ENCODE measurements at places on chromosomes 16 and 17.
A peak's percentile ranks its signal among the peaks of the same experiment; 100 is the strongest.

- DNase-seq, result peak; percentile 29
Observed at GRCh38 chr17:52064791-52065211, 93.7 kb downstream of the CA10 start.

DNA sequence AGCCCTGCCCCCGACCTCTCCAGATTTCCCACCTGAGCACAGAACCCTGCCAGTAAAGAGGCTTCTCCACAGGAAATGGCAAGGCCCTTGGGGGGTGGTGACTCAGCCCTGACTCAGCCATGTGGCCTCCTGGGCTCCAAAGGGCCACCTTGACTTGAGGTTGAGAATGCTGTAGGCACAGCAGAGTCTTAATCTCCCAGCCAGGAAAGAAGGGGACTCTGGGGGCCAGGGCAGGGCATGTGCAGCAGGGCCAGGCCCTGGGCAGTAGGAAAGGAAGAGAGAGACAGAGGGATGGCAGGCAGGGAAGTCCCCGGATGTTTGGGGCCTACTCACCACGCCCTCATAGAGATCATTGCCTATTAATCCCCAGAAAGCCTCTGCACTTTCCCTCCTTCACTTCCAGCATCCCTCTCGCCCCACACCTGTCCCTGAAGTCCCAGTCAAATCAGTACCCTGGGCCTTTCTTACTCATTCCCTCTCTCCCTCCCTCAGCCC lies 4.8 kb upstream of the ITGA3 start:
- DNase-seq, result peak; percentile 40

- DNase-seq, result no peak
Observed at GRCh38 chr17:1002412-1002753, 5.5 kb downstream of the TIMM22 start.

GRCh38 chr16:46687486-46687885 lies 1.5 kb downstream of the VPS35 start:
- DNase-seq, result no peak

DNA sequence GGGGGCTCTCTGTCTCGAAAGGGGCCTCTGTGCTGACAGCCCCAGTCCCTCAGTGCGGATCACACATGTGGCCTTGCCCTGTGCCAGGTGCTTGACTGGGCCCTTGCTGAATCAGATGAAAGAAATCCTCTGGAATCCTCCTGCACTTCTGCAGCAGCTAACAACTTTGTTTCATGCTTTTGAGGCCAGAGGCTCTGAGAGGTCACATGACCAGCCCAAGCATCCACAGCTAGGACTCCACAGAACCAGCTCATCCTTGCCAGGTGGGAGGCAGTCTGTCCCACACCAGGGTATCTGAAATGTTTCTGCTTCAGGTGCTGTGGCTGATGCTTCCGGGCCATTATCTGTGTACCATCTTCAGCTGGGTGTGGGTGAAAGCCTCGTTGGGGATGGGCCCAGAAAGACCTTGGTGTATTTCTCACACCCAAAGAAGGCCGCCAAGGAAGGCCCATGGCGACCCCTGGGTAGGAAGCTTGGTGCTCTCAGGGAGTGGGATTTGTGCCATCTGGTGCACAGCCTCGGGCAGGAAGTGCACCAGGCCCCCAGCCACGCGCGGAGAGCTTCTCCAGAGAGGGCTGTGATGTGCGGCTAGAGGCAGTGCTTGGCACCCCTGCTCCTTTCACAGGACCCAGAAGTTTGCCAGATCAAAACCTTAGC lies 143.8 kb downstream of the CLEC16A start:
- no peak for DNase-seq

GRCh38 chr17:46831573-46832330 lies 13.3 kb upstream of the WNT3 start:
- no peak for DNase-seq

DNA sequence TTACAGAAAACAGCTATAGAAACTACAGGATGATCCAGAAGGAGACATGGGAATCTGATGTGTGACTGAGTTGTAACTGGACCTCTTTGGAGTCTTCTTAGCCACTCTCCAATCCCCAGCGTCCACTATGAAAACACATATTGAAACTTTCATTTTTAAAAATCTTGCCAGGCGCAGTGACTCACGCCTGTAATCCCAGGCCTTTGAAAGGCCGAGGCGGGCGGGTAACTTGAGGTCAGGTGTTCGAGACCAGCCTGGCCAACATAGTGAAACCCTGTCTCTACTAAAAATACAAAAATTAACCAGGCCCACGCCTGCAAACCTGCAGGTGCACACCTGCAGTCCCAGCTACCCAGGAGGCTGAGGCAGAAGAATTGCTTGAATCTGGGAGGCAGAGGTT lies 53.3 kb downstream of the HIC1 start:
- no peak for DNase-seq

- no peak for DNase-seq
Observed at GRCh38 chr16:82542714-82543113, 84.1 kb upstream of the CDH13 start.

- DNase-seq, result no peak
Observed at GRCh38 chr17:82866590-82867191, 26.9 kb upstream of the ZNF750 start.

GRCh38 chr16:17970816-17971331 lies 365.7 kb downstream of the NPIPA8 start:
- no peak for DNase-seq

GRCh38 chr17:11925262-11926021 lies 71.8 kb downstream of the ZNF18 start:
- no peak for DNase-seq

GRCh38 chr16:50684823-50685461 lies 3.8 kb upstream of the SNX20 start:
- no peak for DNase-seq

DNA sequence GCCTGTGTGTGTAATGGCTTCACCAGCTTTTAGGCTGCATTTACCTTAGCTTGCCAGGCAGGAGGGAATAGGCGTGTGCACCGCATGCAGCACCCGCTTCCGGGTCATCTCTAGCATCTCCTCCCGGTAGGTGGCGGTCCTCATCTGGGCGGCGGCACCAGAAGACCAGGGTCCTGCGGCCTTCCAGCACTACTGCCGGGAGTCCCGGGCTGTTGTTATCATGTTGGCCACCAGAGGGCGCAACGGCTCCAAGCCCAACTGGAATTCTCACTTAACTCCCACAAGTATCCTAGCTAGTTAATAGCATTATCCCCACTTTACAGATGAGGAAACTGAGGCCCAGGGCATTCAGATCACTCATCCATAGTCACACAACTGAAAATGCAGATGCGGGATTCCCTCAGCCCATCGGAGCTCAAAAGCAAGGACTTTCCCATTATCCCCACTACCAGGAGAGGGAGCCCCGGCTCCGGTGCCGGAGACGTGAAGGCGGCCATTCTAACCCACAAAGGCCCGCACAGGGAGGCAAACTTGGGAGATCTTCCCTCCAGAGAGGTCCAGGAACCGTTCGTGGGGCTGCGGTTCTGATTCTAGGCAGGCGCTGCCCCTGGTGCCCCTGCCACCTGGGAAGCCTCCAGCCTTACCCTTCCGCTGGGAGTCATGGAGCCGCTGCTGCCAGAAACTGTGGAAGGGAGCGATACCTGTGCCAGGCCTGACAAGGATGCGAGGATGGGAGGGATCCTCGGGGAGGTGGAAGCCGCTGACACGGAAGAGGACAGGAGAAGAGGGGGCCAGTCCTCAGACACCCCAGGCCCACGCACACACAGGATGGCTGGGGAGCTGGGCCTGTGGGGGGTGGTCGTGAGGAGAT lies 23.9 kb downstream of the LGALS9 start:
- peak; percentile 26 for DNase-seq

GRCh38 chr16:828891-829290 lies 28.4 kb upstream of the GNG13 start:
- DNase-seq, result no peak

DNA sequence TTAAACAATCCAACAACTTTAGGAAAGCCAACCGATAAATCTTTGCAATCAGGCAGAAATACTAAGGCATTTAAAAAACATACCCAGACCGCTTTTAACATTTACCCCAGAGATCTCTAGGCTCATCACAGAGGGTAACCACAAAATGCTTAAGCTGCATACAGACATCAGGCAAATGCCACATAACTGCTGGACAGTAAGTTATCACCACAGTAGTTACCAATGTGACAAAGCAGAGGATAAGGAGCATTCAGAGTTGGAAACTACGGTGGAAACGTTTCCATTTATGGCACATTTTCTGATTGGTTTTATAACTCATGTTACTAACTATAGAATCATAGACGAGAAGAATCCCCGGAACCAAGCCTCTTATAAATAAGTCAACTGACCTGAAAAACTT lies 77.5 kb downstream of the KANSL1 start:
- no peak for DNase-seq

DNA sequence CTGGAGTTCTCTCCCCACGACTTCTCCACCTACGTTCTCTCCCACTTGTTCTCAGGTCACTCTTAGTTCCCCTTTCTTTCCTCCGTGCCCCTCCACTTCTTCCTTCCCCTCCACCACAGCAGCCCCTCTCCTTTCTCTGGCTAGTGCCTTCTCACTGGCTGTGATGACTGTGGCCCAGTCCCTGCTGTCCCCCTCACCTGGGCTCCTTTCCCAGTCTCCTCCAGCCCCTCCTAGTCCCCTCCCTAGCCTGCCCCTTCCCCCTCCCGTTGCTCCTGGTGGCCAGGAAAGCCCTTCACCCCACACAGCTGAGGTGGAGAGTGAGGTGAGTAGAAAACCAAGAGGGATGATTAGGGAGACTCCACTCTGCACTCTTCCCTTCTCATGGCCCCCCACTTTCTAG lies 3.4 kb downstream of the COA3 start:
- DNase-seq, result no peak

- DNase-seq, result no peak
Observed at GRCh38 chr17:46043606-46044005, 44.6 kb downstream of the STH start.

- DNase-seq, result no peak
Observed at GRCh38 chr16:85978291-85978775, 79.4 kb downstream of the IRF8 start.

DNA sequence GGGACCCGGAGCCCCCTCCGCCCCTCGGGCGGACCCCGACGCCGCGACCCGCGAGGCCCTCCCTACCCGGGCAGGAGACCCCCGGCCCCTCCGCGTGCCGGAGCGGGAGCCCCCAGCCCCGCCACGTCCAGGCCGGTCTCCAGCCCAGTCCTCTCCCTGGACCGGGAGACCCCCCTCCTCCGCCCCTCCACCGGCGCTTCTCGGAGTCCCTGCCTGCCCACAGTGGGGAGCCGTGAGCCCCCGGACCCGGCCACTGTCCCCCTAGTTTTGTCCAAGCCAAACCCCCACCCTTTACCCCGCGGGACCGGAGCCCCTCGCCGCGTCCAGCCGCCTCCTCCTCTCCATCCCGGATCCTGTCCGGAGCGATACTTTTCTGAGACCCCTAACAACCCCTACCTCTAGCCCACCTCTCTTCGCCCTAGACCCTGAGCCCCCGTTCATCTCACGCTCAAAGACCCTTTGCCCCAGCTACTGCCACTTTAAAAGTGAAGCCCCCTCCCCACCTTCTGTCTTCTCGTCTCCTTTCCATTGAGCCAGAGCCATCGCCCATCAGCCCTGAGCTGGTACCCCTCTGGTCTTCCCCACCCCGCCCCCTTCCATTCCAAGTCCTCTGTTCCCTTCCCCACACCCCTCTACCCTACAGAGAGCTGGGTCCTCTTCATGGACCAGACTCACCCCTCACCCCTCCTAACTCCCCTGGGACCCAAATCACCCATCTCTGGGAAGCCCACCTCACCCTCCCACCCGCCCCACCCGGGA lies 1.0 kb downstream of the NECAB2 start:
- DNase-seq, result no peak

DNA sequence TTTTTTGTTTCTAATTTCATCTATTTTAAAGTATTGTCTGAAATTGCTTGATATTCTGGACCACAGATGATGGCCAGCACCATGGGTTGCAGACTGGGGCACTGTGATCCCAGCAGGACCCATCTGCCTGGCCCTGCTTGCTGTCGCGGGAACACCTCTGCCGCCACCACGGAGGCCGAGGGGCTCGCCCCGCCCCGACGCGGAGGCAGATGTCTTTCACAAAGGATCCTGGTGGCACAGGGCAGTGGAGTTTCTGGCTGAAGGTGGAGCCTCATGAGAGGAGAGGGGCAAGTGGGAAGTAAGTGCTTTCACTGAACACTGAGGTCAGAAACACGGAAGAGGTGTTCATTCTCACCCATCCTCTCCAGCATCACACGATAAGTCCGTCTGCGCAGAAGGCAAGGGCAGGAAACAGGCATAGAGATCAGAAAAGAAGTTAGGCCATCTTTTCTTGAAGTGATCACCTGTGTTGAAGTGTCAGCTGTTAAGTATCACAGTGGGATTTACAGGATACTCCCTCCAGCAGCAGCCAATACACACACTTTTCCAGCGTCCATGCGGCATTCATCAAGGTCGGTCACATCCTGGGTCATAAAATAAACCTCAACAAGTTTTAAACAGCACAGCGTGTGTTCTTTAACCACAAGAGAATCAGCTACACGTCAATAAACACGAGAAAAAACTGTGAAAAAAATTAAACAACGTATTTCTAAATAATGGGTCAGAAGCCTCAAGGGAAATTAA lies 194.5 kb downstream of the RPTOR start:
- no peak for DNase-seq

- no peak for DNase-seq
Observed at GRCh38 chr17:37322826-37323561, 52.8 kb upstream of the C17orf78 start.

DNA sequence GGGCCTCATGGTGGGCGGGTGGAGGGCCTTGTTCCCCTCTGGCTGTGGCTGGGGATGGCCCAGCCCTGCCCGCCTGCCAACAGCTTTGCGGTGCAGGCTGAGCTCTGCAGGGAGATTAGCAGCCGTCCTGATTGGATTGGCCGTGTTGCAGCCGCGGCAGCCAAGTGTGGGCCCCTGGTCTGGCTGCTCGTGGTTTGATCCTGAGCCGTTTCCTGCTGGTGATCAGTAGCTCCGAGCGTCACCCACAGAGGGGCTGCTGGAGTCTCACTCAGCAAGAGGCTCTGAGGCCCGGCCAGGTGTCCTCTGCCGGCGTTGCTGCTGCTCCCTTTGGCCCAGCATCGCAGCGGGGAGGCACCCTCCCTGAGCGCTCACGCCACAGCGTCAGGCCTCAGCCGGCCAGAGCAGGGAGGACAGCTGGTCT lies 32.5 kb downstream of the BAIAP2 start:
- DNase-seq, result no peak

DNA sequence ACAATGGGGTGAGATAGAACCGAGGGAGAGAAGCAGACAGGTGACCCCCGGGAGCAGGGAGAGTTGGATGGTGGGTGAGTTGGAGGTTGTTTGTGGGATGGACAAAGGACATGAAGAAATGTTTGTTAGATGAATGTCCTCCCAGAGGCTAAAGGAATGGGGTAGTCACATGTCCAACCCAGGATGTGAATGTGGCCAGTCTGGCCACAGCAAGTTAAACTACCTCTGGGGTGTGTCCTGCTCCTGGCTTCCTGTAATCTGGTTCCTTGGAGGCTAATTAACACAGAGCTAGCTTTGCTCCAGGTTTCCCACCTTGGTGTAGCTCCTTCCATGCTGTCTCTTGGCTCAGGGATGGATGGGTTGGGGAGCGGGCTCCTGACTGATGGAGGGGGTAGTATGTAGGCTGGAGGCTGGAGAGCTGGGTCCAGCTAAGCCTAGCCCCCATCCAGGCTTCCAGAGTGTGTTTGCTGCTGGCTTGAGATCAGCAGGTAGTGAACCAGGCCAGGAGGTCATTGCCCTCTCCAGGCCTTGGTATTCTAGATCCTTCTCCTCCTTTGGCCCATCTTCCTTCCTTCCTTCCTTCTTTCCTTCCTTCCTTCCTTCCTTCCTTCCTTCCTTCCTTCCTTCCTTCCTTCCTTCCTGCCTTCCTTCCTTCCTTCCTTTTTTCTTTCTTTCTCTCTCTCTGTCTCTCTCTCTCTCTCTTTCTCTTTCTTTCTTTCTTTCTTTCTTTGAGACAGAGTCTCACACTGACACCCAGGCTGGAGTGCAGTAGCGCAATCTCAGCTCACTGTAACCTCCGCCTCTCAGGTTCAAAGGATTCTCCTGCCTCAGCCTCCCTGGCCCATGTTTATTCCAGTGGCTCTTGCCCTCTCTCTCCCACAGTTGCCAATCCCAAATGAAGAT lies 28.0 kb upstream of the UBE2G1 start:
- DNase-seq, result no peak
